ENCODE measurements at places on chromosomes 12 and 14. TPM values are rescaled to one million over a fixed set of nuclear protein-coding genes. Genes with fewer than 3 reads are reported as not detected.

MANSC4 gene
- not detected for total RNA-seq

PIWIL1 gene
- not detected for total RNA-seq

ARHGEF40 gene
- total RNA-seq: 47.3 TPM

CNTN1 gene
- total RNA-seq: 2.4 TPM

PLEK2 gene
- 48.1 TPM for total RNA-seq

FSCB gene
- 0.25 TPM for total RNA-seq

KCNK10 gene
- total RNA-seq: not detected

LRRC74A gene
- total RNA-seq: not detected

CEBPE gene
- not detected for total RNA-seq

FAM181A gene
- total RNA-seq: not detected

SLC6A12 gene
- not detected for total RNA-seq

MAX gene
- 45.3 TPM for total RNA-seq

GALNT9 gene
- total RNA-seq: not detected

GLIPR1L2 gene
- total RNA-seq: 0.16 TPM

NDRG2 gene
- 8.6 TPM for total RNA-seq

ACOT4 gene
- 2.3 TPM for total RNA-seq

MAPKAPK5 gene
- 29.4 TPM for total RNA-seq

GPR68 gene
- 0.89 TPM for total RNA-seq

TMEM63C gene
- total RNA-seq: 1.8 TPM

SYT1 gene
- total RNA-seq: 12.0 TPM

HOXC9 gene
- total RNA-seq: 12.1 TPM

MYH6 gene
- total RNA-seq: not detected

VRTN gene
- total RNA-seq: not detected

AVPR1A gene
- total RNA-seq: not detected

CLSTN3 gene
- total RNA-seq: 22.0 TPM

TAS2R46 gene
- not detected for total RNA-seq

PRH2 gene
- total RNA-seq: not detected

WNT1 gene
- total RNA-seq: not detected

Measured in mesangial cell (primary cell).